ENCODE measurements at places on chromosomes 2 and 18.

DNA sequence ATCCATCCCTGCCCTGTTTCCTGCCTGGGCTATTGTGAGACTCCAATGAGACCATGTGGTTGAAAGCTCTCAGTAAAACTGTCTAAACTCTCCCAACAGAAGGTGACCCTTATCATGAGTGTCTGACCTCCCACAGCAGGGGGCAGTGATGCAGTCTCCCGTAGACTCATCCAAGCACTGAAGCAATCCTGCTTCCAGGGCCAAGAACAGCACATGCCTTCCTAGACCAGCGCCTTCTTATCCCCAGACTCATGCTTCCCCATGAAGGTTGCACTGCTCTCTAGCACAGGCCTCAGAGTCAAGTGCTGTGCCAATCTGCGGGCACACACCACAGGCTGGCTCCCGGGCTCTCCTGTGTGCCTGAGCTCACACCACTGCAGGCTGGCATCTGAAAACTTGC, 112.3 kb downstream of the TNS1 start:
- DNase-seq, result peak; percentile 77

- DNase-seq, result peak; percentile 91
Measured at GRCh38 chr2:170873035-170873692, 55.9 kb upstream of the GORASP2 start.

DNA sequence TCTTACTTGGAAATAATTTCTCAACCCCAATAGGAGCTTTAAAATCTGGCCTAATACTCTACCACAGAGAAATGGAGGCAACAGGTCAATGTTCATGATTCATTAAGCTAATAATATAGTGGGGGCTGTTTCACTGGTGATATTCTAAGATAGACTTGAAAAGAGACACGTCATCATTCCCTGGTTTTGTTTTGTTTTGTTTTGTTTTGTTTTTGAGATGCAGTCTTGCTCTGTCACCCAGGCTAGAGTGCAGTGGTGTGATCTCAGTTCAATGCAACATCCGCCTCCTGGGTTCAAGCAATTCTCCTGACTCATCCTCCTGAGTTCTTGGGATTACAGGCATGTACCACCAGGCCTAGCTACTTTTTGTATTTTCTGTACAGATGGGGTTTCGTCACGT, 37.5 kb upstream of the SOS1 start:
- DNase-seq, result peak; percentile 2

GRCh38 chr18:10234912-10235660, 219.3 kb upstream of the APCDD1 start:
- DNase-seq, result peak; percentile 29

DNA sequence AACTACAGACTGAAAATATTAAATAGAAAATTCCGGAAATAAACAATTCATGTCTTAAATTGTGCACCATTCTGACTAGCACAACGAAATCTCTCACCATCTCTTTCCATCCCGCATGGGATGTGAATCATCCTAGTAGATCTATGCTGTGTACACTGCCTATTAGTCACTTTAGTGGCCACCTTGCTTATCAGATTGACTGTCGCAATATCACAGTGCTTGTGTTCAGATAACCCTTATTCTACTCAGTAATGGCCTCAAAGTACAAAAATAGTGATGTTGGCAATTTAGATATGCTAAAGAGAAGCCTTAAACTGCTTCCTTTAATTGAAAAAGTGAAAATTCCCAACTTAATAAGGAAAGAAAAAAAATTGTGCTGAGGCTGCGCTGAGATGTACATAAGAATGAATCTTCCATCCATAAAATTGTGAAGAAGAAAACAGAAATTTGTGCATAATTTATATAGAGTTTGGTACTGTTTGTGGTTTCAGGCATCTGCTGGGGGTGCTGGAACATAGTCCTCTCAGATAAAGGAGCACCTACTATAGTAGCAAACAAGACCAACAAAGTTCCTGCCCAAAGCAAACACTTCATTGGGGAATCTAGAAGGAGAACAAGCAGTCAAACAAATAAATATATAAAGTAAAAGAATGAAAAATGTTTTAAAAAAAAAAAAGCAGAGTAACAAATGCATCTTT, 12.0 kb downstream of the PSMD1 start:
- no peak for DNase-seq

DNA sequence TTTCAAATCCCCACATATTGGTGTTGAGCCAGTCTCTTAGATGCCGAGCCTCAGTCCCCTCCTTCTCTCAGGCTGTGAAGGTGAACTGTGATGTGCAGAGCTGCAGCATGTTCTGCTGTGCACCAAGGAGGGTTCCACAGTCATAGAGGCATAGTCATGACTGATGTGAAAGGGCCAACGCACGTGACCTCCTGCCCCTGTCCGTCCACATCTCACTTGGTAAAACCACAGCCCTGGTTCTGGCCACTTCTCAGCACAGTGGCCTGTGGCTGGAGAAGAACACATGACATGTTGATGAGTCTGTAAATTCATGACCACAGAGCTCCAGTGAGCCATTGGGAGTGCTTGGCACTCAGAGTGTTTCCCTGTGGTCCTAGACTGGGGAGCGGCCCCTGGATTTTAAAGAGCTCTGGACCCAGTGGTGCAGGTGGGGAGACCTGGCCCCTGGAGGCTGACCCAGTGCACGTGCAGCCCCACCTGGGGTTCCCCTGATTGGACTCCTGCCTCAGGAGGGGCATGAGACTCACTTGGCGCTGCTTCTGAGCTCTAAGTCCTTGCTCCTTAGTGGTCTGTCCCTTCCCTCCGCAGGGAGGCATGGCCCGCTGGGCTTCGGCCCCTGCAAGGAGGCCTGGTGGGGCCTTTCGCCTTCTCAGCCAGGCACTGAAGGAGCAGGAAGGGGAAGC, 25.3 kb downstream of the INPP4A start:
- no peak for DNase-seq

GRCh38 chr2:80499095-80499494, 194.5 kb upstream of the LRRTM1 start:
- DNase-seq, result peak; percentile 64

GRCh38 chr18:57243624-57244179, 96.8 kb downstream of the BOD1L2 start:
- no peak for DNase-seq

GRCh38 chr2:1407950-1408675, 5.2 kb upstream of the TPO start:
- no peak for DNase-seq
